ENCODE measurements at places on chromosomes 4 and X.

GRCh38 chr4:24091639-24092233 lies 201.9 kb upstream of the PPARGC1A start:
- DNase-seq, result no peak

DNA sequence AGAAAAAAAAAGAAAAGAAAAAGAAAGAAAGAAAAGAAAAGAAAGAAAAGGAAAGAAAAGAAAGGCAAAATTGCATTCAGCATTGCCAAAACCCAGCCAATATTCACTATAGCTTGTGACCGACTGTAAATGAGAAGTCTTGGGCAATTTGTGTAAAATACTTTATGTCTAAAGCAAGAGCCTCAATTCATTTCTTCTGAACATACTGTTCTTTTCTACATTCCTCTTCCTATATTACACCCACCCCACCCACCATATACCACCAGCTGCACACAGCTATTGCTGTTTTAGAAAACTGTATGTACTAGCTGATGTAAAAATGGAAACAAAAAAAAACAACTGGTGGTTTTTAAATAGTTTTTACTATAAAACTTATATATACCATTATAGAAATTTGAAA lies 156.9 kb upstream of the TTC29 start:
- no peak for DNase-seq

DNA sequence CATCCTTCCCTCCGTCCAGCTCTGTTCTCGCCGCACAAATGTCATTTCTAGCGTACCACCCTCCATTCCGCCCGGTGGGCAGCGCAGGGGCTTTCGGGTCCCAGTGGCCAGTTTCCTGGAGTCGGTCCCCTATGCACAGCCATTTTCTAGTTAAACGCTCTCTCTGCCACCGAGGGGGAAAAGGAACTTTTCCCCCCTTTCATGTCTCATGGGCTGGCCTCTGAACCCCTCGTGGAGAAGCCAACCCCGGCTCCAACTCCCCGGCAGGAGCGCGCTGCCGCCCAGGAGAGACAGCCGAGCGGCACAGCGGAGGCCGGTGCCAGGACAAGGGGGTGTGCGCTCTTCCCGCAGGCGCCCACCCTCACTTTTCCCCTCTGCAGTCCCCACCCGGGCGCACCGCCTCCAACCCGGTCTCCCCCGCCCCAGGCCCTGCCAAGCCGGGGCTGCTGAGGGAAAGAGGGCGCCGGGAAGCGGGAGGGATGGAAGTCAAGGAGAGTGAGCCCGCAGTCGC lies 662 bp downstream of the APBB2 start:
- DNase-seq, result peak; percentile 56

DNA sequence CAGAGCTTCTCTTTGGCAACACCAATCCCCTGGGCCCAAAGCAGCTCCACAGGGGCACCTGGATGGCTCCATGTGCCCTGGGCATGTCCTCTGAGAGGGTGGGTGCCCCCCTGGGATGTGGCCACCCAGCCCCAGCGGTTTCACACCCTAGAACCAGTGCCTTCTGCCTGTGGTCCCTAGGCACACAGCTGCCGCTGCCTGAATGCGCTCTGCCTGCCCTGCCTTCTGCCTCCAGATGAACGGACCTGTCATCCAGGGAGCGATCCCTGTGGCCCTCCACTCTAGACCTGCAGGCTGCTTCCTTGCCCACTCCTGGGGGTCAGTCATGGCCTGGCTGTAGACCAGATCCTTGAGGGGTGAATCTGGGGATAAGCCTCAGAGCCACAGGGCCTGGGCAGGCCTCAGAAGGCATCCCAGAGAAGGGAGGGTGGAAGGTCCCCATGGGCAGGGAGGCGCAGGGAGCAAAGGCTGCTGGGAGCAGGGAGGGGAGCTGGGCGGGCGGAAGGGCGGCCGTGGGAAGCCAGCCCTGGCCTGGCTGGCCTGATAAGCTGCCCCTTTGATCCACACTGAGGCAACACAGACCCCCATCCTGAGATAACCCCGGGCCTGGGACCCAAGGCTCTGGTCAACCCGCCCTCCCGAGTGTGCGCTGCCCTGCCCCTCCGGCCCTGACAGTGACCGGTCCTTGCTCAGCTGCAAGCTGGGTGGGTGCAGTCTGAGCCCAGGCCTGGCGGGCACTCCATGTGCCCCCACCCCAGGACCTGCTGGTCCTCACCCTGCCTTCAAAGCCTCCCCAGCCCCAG lies 8.1 kb upstream of the FGFR3 start:
- DNase-seq, result no peak

- no peak for DNase-seq
Observed at GRCh38 chr4:110096405-110096804, 102.0 kb downstream of the ELOVL6 start.

DNA sequence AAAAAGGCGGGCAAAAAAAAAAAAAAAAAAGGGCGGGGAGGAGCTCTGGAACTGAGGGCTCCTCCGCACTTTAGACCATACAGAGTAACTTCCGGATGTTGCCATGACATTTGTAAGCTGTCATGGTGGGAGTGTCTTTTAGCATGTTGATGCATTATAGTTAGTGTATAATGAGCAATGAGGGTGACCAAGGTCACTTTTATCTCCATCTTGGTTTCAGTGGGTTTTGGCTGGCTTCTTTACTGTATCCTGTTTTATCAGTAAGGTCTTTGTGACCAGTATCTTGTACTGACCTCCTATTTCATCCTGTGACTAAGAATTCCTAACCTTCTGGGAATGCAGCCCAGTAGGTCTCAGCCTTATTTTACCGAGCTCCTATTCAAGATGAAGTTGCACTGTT lies 193.4 kb downstream of the UGT8 start:
- DNase-seq, result no peak

GRCh38 chr4:120801137-120801758 lies 121.3 kb downstream of the PRDM5 start:
- no peak for DNase-seq

DNA sequence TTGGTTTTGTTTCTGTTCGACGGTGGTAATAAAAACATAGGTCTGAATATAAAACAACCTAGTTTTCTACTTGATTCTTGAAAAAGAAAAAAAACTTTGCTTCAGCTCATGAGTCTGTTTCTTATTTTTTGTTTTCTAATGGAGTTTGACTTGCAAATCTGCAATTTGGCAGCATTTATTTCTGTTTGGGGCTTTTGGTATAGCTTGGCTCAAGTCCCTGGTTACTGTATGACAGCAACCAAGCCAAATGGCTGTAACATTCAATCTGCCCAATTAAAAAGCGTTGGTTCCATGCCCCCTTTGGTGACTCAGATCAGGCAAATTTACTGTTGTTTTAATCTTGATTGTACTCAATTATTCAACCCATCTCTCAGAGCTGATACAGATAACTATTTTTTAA lies 263.4 kb downstream of the GRIA3 start:
- DNase-seq, result no peak

GRCh38 chr4:1351854-1352566 lies 5.0 kb downstream of the UVSSA start:
- peak; percentile 49 for DNase-seq

DNA sequence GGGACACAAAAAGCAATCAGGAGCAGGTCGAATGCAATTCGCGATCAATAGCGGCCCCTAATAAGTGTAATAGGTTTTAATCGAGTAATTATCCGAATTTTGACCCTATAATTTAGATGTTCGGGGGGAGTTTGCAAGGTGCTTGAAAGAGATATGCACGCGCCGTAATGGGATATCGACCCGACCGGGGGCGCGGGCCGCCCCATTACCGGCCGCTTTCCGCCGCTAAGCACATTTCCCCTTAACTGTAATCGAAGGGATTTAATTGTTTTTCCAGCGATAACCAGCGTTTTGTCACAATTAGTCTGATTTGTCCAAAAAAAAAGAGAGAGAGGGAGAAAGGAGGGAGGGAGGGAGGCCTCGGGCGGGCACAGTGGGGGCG lies 997 bp downstream of the NKX1-1 start:
- no peak for DNase-seq

- no peak for DNase-seq
Observed at GRCh38 chr4:1251773-1252066, 2.8 kb upstream of the CTBP1 start.

- no peak for DNase-seq
Observed at GRCh38 chr4:173365359-173365996, 5.3 kb upstream of the SAP30 start.

DNA sequence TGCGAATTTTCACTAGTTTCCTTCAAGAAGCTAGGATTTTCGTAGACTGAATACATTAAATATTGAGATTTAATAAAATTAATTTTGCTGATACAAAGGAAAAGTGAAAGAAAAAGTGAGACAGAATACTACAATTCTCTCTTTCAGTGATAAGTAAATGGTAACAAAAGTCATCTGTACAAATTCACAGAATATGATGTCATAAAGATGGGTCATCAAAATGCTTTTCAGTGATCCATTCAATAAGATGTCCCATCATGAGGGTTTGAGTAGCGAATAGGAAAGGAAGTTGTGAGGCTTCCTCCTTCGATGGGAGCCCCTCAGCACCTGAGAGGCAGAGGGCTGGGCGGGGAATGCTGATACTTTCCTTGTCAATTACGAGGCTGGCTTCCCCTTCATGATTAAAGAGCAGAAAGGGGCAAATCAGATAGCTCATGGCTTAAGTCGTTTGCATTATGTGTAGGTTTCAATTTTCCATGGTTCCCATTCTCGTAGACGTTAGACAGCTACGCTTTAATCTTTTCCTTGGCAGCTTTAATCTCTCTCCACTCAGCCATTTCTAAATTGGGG lies 108.8 kb upstream of the SORBS2 start:
- DNase-seq, result no peak

All from caudate nucleus (tissue), 63 donors.